ENCODE measurements at places on chromosomes 7 and 10.

DNA sequence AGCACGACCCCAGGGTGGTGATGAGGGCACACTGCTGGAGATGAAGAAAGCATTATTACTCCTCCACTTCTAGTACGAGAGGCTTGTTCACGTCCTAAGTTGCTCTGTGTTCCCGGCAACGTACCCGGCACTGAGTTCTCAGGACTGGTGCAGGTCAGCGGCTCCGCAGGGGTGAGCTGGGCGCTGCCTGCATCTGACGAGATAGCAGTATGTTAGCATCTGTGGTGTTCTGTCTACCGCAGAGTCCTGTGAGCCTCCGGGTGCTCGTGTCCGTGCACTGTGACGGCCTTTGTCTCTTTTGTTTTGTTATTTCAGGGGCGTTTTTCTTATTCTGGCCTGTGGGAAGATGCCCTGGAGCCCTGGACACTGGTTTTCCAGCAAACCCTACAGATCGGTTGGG, 507.8 kb downstream of the DNAJB6 start:
- no peak for DNase-seq

DNA sequence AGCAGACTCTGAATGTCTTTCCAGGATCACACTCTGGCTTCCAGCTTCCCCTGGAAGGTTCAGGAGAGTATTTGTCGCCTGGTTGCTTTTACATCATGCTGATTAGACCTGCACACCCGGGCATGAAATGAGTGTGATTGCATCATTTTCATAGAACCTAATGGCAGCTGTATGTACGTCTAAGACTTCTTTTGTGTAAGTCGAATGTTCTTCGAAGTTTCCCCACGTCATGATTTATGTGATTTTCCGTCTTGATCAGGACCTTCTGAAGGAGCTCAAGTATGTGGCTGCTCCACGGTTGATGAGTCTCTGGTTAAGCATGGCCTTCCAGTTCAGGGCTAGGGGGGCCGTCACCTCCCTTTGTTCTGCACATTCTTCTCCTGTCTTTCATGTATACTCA, 4.5 kb downstream of the EIF4H start:
- no peak for DNase-seq

DNA sequence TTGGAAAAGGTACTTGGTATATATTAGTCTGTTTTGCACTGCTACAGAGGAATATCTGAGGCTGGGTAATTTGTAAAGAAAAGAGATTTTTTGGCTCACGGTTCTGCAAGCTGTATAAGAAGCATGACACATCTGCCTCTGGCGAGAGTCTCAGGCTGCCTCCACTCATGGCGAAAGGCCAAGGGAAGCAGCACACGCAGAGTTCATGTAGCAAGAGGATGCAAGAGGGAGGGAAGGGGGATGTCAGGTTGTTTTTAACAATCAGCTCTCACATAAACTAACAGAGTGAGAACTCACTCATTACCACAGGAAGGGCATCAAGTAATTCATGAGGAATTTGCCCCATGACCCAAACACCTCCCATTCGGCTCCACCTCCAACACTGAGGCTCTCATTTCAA, 484.8 kb upstream of the DPP6 start:
- no peak for DNase-seq

DNA sequence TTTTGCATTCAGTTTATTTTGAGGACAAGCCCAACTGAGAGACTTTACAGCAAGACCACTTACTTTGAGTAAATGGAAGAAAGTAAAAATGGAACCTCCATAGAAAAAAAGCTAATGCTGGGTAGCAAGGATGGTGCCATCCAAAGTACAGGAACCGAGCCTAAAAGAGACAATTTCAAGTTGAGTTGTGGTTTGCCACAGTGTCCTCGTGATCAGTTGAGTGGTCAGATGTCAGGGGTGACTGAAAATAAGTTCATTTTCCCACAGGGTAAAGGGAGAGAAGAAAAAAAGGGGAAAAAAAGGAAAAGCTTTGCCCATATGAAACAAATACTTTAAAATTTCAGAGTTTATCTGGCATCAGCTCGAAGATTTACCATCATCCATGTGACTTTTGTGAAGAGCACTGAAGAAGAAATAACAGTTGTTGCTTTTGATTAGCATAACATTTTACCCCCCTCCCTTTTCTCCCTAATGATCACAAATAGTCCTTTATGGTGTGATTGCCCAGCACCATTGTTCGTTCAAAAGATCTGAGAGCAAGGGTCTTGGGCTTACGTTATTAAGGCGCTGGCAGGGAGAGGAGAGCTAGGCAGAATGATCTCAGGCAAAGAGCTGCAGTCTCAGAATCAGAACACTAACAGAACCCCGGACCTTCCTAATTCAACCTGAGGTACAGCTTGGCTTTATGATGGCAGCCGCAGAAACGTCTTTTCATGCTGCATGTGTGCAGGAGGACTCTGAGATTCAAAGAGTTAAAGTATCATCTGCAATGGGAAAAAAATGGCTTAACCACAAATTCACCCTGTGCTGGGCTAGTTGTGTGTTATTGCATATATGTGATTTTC, 338.1 kb downstream of the RNLS start:
- no peak for DNase-seq

GRCh38 chr10:86210416-86210815, 156.2 kb downstream of the GRID1 start:
- DNase-seq, result no peak

DNA sequence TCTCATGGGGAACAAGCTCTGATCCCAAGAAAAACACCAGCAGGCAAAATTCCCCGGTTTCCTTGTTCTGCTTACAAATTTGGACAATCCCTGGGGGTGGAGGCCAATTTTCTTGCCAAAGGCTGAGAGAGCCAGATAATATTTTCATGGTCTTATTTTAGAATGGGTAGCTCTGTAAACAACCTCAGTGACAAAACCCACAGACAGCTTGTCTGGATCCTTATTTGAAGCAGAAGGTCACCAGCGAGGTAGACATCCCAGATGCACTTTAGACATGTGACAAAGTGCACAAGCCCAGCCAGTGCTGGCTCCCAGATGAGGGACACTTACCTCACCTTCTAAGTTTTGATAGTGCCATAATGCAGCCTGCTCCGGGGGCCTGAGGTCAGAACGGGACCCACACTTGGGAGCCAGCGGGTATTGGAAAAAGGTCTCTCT, 102.6 kb upstream of the DDC start:
- no peak for DNase-seq

DNA sequence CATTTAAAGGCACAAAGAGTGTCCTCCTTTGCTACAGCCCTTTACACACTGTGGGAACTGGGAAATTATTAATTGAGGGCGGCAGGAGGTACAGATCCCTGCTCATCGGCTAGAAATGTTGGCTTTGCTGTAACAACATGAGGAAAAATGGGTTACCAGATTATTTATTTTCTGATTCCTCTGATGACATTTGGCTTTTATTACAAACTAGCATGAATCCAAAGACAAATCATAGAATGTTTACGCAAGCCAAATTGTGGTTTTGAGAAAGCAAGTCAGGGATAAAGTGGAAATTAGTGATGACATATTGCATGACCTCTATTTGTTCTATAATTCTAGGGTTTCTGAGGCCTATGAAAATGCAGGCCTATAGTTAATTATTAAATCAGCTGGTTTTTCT, 126.1 kb upstream of the TMEM196 start:
- no peak for DNase-seq

DNA sequence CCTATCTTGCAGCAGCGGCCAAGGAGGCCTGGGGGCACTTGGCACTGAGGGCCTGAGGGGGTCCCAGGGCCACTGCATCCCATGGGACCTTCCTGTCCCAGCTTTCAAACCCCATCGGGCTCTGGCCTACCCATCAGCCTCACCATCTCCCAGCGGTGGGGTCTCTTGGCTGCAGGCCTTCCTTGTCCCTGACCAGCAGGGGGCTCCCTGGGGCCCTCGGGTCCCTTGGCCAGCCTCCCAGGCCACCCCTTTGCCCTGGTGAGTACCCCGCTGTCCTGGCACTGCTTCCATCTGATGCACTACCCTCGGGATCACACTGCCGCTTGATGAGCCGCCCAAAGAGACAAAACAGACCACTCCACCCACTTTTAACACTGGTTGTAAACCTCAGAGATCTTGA, 43.5 kb downstream of the YKT6 start:
- DNase-seq, result no peak

DNA sequence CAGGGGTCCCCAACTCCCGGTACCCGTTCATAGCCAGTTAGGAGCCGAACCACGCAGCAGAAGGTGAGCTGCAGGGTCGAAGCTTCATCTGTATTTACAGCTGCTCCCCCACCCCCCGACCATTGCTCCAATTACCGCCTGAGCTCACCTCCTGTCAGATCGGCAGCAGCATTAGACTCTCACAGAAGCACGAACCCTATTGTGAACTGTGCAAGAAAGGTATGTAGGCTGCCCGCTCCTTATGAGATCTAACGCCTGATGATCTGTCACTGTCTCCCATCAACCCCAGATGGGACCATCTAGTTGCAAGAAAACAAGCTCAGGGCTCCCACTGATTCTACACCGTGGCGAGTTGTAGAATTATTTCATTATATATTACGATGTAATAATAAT, 14.6 kb upstream of the AZGP1 start:
- DNase-seq, result no peak

GRCh38 chr10:91162050-91162494, 58.4 kb upstream of the PCGF5 start:
- no peak for DNase-seq

GRCh38 chr10:86419101-86419500, 52.5 kb upstream of the GRID1 start:
- no peak for DNase-seq

DNA sequence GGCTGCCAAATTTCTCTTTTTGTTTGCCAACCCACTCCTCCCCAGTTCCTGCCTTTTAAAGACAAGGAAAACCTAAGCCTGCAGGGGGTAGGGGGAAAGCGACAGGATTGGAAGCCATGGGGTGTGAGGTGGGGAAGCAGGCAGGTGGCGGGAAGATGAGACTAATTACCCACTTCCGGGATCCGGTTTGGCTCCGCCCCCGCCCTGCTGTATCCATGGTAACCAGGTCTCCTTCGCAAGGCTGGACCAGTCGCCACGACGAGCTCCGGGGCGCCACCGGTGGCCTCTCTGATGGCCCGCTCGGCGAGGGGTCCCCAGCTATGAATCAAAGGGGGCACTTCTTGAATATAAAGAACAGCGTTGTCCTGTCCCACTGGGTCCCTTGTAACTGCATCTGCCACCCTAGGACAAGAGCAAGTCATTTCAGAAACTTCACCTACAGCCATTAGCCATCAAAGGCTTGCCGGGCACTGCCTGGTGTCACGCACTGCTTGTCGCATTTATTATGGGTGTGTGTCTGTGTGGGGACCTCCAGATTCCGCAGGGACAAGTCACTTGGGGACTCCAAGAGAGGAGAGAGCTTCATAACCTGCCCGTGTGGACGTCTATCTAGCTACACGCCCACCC, 55.4 kb upstream of the LMTK2 start:
- DNase-seq, result no peak
